Muscle of leg (tissue), 16 donors: ENCODE measurements at places on chromosomes 2 and 18. TPM values are rescaled to one million over a fixed set of nuclear protein-coding genes. Genes with fewer than 3 reads are reported as not detected.

CLHC1 gene
- 9.3 TPM for total RNA-seq

TNFRSF11A gene
- 2.0 TPM for total RNA-seq

ZAP70 gene
- 3.2 TPM for total RNA-seq

CIDEA gene
- total RNA-seq, result not detected

CSRNP3 gene
- total RNA-seq, result 15.6 TPM

PPP1R1C gene
- total RNA-seq, result 0.40 TPM

GRCh38 chr18:7206217-7206616 is 24.7 kb upstream of the LRRC30 start:
- H3K4me3 ChIP-seq, result no peak overlapping the region
- DNase-seq, result no peak
- H3K27me3 ChIP-seq, result no peaks in the 10 kb centered on the region
- H3K36me3 ChIP-seq, result no peaks in the 10 kb centered on the region
- H3K27ac ChIP-seq, result no peak overlapping the region
- peaks cover 15% of the 10 kb centered on the region for H3K4me1 ChIP-seq

GRCh38 chr2:152405206-152406118 is 70.5 kb downstream of the FMNL2 start:
- DNase-seq, result no peak
- no peak overlapping the region for H3K4me3 ChIP-seq
- no peaks in the 10 kb centered on the region for H3K36me3 ChIP-seq
- peaks cover 4% of the 10 kb centered on the region for H3K4me1 ChIP-seq
- H3K27ac ChIP-seq, result no peak overlapping the region
- no peaks in the 10 kb centered on the region for H3K27me3 ChIP-seq

DNA sequence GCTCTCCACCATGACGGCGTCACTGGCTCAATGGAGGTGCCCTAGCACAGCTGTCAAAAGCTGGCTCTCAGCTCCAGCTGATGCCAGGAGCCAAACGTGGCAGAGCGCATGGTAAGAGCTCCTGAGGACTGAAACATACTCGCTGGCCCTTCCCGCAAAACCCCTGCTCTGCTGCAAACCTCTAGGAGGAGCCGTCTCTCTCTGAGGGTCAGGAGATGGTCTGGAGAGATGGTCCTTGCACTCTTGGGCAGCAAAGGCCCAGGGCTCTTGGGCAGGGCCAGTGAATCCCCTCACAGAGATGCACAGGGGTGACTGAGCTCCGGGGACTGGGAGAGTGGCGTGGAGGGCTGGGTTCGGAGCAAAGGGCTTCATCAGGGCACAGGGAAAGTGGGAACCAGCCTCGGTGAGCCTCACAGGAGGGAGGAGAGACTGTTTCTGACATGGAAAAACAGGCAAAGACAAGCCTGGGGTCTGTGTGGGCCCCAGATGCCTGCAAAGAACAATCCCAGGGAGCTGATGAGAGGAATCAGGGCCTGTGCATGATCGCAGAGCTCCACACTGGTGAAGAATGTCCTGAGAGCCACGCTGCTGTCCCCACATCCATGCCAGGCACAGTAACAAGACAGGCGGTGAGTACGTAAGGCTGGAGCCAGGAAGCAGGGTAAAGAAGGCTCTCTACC is 17.2 kb downstream of the SNORC start:
- H3K27ac ChIP-seq, result no peak overlapping the region
- no peaks in the 10 kb centered on the region for H3K36me3 ChIP-seq
- H3K4me1 ChIP-seq, result peaks cover 15% of the 10 kb centered on the region
- no peak overlapping the region for H3K4me3 ChIP-seq

DNA sequence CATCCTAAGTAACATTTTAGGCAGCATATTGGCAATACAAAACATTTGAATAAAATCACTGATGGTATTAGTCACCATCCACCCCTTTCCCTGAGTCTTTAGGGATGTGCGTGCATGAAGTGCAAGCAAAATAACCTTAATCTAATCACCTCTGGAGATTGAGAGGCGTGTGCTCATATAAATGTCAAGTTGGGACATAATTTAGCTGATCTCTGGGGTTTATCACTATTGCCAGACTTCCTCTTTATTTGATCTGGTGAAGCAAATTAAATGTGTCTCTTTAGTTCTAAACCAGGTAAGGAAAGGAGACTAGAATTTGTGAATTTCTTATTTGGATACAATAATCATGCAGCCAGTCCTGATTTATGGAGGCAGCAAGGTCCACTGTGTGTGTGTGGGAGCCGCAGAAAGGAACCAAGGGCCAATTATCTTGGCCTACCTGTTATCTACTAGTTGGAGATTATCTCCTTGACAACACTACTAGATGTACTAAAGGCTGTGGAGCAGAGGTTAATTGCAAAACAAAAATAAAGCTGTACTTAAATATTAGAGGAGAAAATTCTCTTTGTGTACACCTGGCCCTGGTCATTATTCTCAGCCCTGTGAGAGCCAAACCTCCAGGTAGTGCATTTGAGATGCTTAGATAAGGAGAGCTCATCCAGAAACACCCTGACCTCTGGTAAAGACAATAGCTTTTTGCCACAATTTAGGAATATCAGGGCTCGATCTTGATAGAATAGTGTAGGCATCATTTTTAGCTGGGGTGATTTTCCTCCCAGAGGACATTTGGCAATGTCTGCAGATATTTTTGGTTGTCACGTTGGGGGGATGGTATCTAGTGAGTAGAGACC is 78.2 kb downstream of the HRH4 start:
- no peaks in the 10 kb centered on the region for H3K36me3 ChIP-seq
- no peak overlapping the region for H3K4me3 ChIP-seq
- H3K27me3 ChIP-seq, result no peaks in the 10 kb centered on the region
- no peak for DNase-seq
- no peak overlapping the region for H3K27ac ChIP-seq

- H3K4me1 ChIP-seq, result no peaks in the 10 kb centered on the region
- H3K36me3 ChIP-seq, result no peaks in the 10 kb centered on the region
- H3K27me3 ChIP-seq, result no peaks in the 10 kb centered on the region
Measured at GRCh38 chr18:70044632-70045031, 97.0 kb upstream of the CD226 start.

- no peak overlapping the region for H3K4me3 ChIP-seq
- H3K27me3 ChIP-seq, result no peaks in the 10 kb centered on the region
- DNase-seq, result no peak
- H3K4me1 ChIP-seq, result no peaks in the 10 kb centered on the region
Measured at GRCh38 chr2:157911246-157911645, 35.1 kb upstream of the ACVR1 start.

DNA sequence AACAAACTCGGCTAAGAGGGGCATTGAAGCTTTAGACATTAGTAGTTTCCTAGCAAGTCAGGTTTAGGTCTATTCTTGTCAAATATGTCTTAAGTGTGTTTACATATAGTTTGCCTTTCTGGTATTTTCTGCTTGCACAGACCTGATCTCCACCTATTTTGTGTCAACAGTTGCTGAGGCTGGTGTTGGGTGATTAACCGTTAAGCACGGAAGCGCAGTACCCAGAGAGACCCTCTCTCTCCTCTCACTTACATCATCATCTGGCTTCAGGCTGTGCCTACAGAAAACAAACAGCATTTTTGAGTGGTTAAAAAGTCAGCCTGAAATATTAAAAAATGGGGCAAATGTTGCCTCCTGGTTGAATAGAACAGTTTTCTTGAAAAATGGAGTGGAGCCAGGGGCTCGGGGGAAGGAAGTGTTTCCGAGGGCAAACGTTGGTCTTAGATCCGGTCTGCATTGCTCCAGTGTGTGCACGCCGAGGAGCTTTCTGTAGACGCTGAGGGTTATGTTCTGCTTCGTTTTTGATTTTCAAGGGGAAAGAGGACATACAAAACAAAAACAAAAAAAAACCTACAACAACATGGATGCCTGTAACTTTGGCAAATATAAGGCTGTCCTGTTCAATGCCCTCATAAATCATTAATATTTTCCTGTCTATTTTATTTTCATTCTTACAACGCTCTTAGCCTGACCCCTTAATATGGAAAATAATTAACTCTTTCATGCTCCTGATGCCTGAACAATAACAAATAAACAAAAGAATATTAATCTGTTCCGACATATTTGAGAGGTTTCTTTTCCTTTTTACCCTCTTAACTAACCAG is 120.8 kb downstream of the MEIS1 start:
- H3K4me1 ChIP-seq, result no peaks in the 10 kb centered on the region
- H3K27ac ChIP-seq, result peak overlapping the region; percentile 89
- no peaks in the 10 kb centered on the region for H3K27me3 ChIP-seq
- DNase-seq, result peak; percentile 78
- no peaks in the 10 kb centered on the region for H3K36me3 ChIP-seq
- peak overlapping the region; percentile 45 for H3K4me3 ChIP-seq

DNA sequence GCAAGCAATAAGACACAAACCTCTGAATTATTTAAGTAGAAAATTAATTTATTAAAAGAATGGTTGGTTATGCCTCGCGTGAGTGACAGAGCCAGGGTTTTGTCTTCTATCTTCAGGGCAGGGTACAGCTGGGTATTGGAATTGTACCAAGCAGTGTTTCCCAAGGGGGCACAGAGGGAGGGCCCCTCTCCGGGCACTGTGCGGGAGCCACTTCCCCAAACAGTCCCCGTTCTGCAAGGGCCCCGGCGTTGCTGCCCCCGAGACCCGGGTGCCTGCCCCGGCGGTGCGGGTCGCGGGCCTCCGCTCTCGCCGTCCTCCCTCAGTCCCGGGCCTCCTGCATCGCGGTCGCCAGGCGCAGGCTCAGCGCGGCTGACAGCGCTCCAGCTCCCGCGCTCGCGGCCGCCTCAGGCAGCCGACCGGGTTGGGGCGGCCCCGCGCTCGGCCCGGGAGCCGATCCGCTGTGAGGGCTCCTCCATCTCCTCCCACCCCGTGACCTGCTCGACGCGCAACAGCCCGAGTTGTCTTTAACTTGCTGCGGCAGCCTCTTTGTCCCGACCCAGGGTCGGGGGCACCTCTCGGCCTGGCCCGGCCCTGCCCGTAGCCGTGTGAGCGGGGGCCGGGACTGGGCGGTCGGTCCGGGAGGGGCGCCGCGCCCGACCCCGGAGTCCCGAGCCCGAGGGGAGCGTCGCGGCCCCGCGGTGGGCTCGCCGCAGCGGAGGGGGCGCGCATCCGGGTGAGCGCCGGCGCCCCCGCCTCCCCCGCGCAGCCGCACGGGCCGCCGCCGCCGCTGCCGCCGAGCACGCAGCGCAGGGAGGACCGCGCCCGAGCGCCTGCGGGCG is 620 bp upstream of the GALNT1 start:
- DNase-seq, result peak; percentile 88
- H3K4me1 ChIP-seq, result peaks cover 9% of the 10 kb centered on the region
- H3K27me3 ChIP-seq, result no peaks in the 10 kb centered on the region
- H3K4me3 ChIP-seq, result peak overlapping the region; percentile 66

GRCh38 chr2:15911686-15912085 is 28.7 kb upstream of the MYCN start:
- H3K27me3 ChIP-seq, result peaks cover 2% of the 10 kb centered on the region
- no peak overlapping the region for H3K4me3 ChIP-seq
- no peak for DNase-seq
- H3K4me1 ChIP-seq, result peaks cover 41% of the 10 kb centered on the region
- peak overlapping the region; percentile 42 for H3K27ac ChIP-seq
- no peaks in the 10 kb centered on the region for H3K36me3 ChIP-seq

DNA sequence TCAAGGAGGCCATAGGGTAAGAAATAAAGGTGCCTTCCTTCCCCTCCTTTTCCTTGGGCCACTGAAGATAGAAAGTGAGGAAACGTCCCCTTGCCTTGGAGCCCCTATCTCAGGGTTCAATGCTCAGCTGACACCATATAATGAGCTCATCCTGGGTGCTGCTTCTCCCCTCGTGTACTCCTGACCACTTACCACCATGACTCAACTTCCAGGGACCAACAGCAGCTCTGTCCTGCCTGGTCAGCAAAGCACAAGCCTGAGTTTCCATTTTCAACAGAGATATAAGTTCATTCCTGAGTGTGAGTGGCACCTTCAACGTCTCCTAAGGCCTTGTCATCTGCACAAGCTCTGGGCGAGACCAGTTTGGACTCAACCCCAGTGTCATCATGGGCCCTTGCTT is 151.2 kb downstream of the CAPN13 start:
- no peak overlapping the region for H3K4me3 ChIP-seq
- peak overlapping the region; percentile 64 for H3K27ac ChIP-seq
- H3K4me1 ChIP-seq, result peaks cover 32% of the 10 kb centered on the region
- no peaks in the 10 kb centered on the region for H3K27me3 ChIP-seq

- H3K4me1 ChIP-seq, result peaks cover 51% of the 10 kb centered on the region
- H3K27me3 ChIP-seq, result peaks cover 85% of the 10 kb centered on the region
- H3K4me3 ChIP-seq, result no peak overlapping the region
- H3K36me3 ChIP-seq, result peaks cover 9% of the 10 kb centered on the region
- no peak for DNase-seq
Measured at GRCh38 chr2:176158186-176158591, 1.1 kb downstream of the HOXD3 start.

DNA sequence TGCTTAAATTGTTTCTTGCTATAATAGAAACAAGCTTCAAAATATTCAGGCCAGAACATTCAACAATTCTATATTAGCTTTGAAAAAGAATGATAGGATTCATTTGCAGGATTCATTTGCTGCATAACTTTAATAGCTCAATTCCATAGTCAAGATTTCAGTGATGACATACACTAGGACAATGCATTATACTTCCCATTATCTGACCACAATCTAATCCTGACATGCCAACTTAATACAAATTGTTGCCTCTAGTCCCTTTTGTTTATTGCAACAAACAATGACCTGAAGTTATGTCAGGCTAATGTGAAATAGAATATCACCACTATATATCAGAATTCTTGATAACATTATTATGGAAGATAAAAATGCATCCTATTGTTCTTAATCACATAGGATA is 169.4 kb downstream of the DNAH7 start:
- no peaks in the 10 kb centered on the region for H3K36me3 ChIP-seq
- H3K4me3 ChIP-seq, result no peak overlapping the region
- no peaks in the 10 kb centered on the region for H3K4me1 ChIP-seq
- no peaks in the 10 kb centered on the region for H3K27me3 ChIP-seq
- H3K27ac ChIP-seq, result no peak overlapping the region
- no peak for DNase-seq

DNA sequence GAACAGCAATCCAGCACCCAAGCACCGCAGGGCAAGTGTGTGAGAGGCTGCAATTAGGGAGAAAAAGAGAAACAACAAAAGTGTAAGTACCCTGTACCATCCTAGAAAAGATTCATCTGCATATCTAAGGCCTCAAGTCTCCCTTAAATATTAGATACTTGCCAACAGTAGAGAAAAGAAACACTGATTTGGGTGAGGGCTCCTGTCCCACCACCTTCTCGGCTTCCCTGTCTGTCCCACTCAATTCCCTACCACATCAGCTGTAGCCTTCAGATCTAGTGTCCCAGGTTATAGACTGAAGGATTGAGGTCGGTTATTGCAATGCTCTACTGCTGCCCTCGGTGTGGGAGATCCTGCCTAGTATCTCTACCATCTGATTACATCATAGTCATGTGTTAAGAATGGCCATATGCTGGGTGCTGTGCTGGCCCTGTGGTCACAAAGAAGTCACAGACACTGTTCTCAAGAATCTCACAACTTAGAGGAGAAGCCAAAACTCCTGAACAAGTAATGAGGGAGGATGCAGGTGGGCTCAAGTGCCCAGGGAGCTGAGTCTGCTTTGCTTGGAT is 2.5 kb downstream of the RAX start:
- H3K27me3 ChIP-seq, result peaks cover 92% of the 10 kb centered on the region
- no peak overlapping the region for H3K4me3 ChIP-seq
- no peak overlapping the region for H3K27ac ChIP-seq
- no peaks in the 10 kb centered on the region for H3K36me3 ChIP-seq
- DNase-seq, result no peak
